ENCODE measurements at places on chromosomes 16 and 17.

DNA sequence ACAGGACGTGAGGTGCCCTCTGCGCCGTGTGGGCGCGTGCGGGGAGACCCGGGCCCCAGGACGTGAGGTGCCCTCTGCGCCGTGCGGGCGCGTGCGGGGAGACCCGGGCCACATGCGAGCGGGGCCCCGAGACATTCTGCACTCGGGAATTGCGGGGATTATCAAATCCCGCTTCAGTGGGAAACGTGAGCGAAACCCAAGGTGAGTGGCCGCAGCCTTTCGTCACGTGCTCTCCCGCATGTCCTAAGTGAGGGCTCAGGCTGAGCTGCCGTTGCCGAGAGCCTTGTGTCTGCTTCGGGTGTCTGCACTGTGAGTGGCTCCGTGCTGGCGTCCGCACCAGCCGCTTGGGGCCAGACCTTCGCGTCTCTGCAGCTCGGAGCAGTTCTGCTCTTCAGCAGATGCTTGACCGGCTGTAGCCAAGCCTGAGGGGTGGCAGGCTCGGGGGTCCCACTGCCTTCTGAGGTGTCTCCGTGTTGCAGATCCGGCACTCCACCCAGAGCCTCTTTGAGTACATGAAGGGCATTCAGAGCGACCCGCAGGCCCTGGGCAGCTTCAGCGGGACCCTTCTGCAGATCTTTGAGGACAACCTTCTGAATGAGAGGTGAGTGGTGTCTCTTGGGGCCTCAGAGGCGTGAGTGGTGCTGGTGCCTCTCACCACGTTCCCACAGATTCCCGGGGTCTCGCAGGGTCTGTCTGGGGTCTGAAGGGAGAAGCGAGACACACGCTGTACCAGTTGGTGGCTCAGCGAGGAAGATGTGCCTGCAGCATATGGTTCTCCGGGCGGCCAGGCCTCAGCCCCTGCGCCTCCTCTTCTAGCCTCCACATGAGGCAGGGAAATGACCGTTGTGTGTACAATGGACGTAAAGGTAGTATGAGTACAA lies 90.5 kb upstream of the ZNF750 start:
- no peak for DNase-seq

DNA sequence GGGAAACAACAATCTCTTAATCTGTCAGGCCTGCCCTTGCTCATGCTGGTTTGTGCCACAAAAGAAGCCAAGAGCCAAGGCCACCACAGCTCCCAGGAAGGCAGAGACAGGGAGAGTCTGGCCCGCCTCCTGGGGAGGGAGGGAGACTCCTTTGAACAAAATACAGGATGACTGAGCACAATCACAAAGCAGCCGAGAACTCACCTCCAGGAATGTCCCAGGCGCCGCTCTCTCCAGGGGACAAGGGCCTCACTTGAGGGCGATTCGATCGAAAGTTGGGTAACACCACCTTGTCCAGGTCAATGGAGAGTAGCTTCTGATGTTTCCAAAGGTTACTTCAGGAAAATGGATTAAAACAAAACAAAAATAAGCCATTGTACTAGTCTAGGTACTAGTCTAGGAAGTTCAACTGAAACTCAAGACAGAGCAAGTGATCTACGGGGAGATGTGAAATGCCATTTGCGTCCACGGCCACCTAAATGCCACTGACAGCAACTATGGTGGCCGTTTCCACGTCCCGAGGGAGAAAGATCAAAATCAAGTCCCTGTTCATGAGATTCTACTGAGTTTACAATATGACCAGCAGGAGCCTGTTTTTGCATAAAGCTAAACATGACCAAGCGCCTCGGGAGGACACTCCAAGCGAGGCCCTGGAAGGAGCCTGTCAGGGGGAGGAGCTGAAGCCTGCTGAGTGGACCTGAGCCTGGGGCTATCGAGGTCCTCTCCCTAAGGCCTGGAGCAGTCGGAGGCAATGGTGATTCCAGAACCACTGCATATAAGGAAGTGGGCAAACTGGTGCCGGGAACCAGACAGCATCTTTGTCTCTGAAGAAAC lies 13.4 kb upstream of the SLC38A8 start:
- DNase-seq, result no peak

DNA sequence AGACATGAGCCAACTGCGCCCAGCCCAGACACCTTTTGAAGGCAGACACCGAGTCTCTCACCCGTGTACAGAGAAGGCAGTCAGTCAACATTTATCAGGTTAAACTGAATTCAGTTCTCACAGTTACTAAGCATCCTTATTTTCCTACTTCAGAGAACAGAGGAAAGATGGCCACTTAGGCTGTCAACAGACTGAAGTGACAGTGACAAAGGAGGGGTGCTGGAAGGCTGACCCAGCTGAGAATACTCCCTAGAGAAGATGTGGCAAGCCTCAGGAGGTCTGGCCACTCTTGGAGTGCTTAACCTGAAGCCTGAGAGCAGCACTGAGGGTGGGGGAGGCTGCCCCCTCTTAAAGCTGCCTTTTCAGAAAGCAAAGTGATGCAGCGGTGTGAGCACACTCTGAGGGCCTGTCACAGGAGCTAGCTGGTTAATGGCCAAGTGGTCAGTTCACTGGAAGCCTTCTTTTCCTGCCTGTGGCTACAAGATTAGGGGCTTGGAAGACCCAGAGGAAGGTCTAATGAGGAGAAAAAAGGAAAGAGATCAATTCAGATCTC lies 51.0 kb upstream of the SREBF1 start:
- no peak for DNase-seq

- DNase-seq, result no peak
These were observed 48.4 kb downstream of the USP43 start for GRCh38 chr17:9693755-9694154.

GRCh38 chr16:84451781-84452180 lies 52.7 kb downstream of the MEAK7 start:
- no peak for DNase-seq

- DNase-seq, result no peak
These were observed 518.0 kb upstream of the ZFHX3 start for GRCh38 chr16:73565925-73566324.

GRCh38 chr17:66441101-66441661 lies 138.8 kb downstream of the PRKCA start:
- no peak for DNase-seq

- DNase-seq, result no peak
These were observed 11.3 kb downstream of the NAT9 start for GRCh38 chr17:74764751-74765286.

DNA sequence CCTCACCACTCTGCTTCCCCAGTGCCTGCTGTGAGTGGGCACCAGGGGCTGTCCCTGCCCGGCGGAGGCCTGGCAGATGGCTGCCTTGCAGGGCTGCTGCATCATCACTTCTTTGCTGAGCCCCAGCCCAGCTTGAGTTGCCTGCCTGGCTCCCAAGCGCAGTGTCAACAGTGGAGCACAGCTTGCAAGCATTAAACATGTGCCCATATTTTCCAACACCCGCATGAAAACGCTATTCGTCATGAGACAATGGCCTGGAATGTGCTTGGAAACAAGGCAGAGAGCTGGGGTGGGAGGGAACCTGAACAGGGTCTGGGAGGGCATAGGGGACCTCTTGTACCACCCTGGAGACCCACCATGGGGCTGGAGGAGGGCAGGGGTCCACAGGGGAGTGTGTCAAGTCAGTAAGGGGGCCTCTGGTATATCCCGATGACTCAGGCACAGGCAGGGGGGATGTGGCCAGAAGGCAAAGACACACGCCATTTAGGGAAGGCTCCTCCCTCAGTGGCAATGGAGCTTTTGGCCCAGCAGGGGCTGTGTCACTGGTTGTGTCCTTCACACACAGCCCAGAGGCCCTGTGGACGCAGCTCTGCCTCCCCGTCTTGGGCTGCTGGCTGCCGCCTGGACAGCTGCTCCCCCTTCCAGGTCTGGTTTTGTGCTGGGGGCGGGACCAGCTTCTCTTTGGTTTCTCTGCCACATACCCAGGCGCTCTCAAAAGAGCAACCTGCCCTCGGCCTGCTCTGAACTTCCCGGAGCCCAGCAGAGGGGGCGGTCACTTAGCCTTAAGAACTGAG lies 17.4 kb upstream of the MTSS2 start:
- peak; percentile 88 for DNase-seq

DNA sequence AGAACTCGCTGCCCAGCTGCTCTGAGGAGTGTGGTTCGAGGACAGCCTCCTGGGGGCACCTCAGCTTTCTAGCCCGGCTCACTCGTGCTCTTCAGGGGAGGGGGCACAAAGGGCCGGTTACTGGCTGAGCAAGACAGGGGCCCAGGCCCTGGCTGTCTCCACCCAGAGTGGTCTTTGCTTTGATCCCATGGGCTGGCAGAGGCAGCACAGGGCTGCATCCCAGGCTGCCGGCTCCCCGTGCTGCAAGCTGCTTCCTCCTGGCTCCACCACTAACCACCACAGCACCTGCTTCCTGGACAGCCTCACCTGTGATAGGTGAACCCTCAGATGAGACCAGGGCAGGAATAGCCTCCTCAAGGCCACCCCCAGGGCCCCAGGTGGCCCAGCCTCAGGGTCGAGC lies 6.8 kb downstream of the SPPL2C start:
- no peak for DNase-seq

DNA sequence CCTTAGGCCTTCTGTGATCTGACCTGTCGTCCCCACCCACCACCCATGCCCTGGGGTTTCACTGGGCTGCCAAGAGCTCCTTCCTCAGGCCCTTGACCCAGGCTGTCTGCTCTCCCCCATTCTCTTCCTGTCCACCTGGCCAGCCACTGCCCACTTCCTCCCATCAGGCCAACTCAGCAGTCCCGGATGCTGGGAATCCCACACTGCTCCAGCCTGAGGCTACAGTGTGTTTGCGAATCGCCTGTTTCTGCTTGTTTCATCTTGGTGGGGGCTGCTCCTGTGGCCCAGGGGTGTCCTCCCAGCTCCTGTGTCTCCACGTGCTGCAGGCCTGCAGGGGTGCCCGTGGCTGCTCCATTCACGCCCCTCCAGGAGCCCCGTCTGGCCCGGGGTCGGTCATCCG lies 839 bp upstream of the METRN start:
- DNase-seq, result no peak

DNA sequence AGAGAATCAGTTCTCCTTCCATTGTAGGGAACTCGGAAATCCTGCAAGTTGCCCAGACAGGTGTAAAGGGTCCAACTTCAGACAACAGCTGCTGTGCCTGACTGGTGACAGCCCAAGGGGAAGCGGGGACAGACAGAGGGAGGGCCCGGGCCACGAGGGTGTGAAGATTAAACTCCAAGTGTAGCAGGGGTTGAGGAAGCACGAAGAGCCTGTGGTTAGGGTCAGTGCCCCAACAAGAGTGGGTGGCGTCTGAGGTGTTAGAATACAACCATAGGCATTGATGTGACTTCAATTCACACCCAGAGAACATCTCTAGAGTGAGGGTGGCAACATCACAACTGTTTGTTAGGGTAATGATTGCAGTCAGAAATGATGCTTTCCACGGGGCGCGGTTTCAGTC lies 39.1 kb downstream of the ASPA start:
- no peak for DNase-seq

DNA sequence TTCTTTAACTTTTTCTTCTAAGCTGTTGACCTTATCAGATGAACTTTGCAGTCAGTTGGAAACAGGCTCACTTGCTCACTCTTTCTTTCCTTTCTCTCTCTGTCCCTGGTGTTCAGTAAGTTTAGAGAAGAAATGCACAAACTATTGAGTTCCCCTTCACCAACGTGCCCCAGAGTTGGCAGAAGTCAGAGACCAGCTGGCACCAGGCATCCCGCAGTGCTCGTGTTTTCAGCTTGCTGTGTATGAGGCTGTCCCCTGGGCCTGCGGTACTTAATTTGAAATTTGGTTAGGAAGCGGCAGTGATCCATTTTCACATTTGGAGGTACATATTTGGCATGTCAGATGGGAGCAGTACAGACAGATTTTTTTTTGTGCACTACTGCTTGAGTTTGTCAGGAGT lies 258.6 kb downstream of the SNX29 start:
- no peak for DNase-seq

GRCh38 chr16:56789360-56789759 lies 59.4 kb downstream of the NUP93 start:
- DNase-seq, result no peak

DNA sequence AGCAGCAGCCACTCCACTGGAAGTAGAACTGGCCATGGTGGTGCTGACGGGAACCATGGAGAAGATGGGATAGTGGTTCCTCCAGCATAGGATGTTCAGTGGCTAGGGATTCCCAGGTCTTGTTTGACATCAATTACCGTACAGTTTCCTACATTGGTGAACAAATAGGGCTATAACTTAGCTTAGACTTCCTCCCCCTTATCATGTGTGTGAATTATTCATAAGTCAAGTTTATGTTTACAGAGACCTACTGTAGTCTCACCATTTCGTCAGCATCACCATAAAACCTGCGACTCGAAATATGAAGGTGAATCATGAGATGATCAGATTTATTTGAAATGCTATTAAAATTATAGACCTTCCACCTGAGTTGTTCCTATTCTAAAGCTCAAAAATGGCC lies 1.2 kb downstream of the KRTAP2-3 start:
- DNase-seq, result no peak

- DNase-seq, result no peak
These were observed 332.5 kb downstream of the GRIN2A start for GRCh38 chr16:9849697-9850245.

GRCh38 chr17:38416840-38417209 lies 11.4 kb upstream of the ARHGAP23 start:
- no peak for DNase-seq

DNA sequence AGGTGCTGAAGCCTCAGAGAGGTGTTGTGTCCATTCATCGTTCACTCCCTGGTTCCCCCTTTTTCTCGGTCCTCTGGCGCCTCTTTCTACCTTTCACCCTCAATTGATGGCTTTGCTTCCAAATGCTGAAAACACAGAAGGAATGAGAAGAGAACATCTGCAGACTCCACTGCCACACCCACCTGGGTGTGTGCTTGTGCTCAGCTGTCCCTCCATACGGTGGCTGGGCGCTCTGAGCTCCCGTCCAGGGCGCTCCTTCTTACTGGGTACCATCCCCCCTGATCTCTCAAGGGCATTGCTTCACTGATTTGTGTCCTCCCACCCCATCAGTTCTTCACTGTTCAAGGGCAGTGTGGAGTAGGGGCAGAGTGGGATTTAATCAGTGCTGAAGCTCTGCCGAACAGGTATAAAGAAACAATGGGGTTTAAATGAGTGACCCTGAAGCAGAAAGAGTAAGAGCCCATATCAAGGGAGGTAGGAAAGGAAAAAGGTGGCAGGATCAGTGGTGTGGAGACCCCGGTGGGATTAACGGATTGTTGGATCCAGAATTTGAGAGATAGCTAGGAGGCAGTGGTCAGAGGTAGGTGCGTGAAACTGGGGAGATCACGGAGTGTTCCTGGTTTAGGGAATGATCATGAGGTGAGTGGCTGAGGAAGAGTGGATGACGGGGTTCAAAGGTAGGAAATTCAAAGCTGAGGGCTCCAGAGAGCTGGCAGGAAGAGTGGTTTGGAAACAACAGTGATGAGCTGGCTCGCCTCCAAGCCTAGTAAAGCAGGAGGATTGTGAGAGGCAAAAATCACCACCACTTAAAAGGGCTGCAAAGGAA lies 40.8 kb downstream of the MRTFB start:
- no peak for DNase-seq

- no peak for DNase-seq
These were observed 13.4 kb downstream of the UBALD1 start for GRCh38 chr16:4601036-4601863.

- no peak for DNase-seq
These were observed at the start of gene BRD7 for GRCh38 chr16:50368410-50369132. BRD7 (minus strand) TSS chr16:50368988; CDS start chr16:50368774, 214 bp downstream.
